ENCODE measurements at places on chromosomes 3 and 15.

GRCh38 chr3:67292356-67293121 is 294.4 kb downstream of the KBTBD8 start:
- DNase-seq = peak; percentile 39

DNA sequence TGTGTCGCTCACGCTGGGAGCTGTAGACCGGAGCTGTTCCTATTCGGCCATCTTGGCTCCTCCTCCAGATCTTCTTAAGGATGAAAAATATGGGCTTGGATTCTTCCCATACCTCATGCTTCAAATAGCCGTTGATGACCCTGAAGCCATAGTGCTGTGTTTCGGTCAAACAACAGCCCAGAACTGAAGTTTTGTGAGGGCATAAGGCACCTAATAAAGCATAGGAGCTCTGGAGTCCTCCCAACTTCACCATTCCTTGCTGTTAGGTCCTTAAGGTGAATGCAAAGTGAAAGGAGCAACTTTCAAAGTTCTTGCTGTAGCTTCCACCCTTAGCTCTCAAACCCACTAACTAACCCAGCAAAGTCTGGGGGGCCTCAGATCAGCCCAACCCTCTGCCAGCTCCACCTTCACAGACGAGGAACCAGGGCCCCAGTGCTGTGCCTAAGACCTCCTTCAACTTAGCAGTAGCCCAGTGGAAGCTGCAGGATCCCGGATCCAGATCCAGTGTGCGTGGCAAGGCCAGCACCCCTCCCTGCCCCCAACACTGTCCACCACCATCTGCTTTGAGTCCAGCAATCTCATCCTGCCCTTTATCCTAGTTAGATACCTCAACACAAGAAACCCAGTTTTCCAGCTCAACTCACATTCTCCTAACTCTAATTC is at the start of gene GRK7:
TSS of gene GRK7 (plus strand) at position 321 of the 663 bp plus-strand sequence. CDS start 14,877 bp downstream, outside the sequence.
- DNase-seq = no peak

- DNase-seq = peak; percentile 55
Observed at GRCh38 chr15:68815598-68815997, 5.1 kb downstream of the ANP32A start.

DNA sequence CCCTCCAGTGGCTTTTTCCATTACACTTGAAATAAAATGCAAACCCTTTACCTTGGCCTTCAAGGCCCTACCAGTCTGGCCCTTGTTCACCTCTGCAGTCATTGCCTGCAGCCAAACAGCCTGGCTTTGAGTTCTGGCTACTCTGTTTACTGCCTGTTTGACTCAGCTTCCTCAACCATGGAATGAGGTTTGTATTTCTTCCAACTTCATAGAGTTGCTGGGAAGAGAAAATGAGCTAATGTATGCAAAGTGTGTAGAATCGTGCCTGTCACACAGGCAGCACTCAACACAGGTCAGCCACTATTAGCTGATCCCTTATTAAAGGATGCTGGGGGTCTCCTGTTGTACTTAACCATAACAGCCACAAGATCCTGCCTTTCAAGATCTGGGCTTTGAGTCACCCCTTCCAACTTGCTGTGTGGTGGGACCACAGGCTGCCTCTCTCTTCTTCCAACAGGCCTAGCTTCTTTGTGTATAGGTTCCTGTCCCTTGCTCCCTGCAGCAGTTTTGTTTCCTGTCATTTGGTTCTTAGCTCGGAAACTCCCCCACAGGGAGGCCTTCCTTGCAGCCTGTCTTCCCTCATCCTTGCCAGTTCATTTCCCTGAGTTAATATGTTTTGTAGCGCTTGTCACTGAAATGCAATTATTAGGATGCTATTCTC is 6.4 kb downstream of the MED12L start:
- no peak for DNase-seq

DNA sequence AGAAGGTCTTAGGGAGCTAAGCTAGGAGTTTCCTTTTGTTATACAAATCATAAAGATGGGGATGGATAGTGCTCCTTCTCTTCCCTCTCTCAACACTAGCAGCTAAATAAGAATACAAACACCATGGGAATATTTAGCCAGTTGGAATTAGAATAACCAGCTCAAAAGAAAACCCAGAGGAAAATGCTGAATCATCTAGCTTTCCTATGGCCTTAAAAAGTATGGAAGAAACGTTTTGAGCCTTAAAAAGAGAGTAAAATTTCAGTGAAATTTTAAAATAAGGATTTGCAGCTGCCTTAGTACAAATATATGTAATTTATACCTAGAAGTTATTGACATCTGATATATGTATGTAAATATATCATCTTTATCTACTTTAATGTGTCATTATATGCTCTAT is 245.8 kb downstream of the STXBP5L start:
- DNase-seq = no peak

- no peak for DNase-seq
Observed at GRCh38 chr15:31508656-31509055, 182.0 kb downstream of the KLF13 start.

GRCh38 chr3:47113669-47114365 is 50.1 kb downstream of the SETD2 start:
- no peak for DNase-seq

DNA sequence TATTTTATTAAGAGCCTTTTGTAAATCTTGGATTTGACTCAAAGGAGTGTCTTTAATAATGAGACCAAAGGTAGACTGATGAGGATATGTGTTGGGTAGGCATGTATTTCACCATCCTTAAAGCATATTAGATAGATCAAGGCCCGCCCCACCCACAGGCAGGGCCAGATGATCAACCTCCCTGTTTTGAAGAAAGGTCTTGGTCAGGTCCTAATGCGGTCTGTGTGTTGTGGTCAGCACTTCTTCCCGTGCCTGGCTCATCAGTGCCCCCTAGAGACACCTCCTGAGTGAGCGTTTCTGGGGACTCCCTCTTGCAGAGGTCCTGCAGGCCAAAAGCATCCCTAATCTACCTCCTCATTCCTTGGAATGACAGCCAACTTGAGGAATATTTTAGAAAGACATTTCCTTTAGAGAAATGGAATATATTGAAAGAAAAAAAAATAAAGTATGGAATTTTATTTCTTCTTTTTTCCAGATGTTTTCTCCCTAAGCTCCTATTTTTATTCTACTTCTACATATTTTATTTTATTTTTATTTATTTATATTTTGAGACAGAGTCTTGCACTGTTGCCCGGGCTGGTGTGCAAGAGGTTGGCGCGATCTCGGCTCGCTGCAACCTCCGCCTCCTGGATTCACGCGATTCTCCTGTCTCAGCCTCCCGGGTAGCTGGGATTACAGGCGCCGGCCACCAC is 6.0 kb downstream of the TM4SF4 start:
- DNase-seq = peak; percentile 73

- no peak for DNase-seq
Observed at GRCh38 chr3:113454630-113455029, 13.3 kb upstream of the CFAP44 start.

DNA sequence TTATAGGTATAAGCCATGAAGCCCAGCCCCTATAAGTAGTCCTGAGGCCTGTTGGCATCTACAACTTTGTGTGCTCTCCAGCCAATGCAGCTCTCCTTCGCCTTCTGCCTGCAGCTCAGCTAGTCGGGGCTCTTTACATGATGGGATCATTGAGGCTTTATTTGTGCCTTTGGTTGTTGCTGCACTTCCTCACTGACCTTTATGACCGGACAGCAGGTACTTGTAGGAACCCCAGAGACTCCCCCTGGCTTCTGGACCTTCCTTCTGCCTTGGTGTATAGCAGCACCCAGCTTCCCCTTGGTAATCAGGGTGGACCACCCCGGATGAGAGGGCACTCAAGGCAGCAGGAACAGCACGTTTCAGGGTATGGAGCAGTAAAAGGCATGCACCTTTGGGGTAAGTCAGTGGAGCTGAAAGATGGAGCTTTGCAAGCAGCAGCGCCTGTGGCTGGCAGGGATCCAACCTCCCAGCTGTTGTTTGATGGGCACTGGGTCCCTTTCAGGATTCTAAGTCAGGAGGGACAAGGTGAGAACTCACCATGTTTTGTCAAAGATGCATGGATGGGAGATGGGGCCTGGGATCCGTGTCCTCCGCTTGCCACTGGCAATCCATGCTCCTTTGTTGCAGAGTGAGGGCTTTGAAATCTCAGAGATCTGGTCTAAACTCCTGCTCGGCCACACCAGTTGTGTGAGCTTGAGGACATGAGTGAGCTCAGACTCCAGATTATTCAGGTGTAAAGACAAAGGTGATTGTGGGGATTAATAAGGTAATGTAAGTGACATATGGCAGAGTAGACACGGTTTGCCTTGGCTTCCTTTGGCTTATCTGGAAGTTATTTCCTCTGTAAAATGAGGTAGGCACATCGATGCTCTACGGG is 65.1 kb upstream of the KLF13 start:
- DNase-seq = no peak

Measured in suppressor macrophage treated with lipopolysaccharide for 1 hour (primary cell).